ENCODE measurements at places on chromosomes 3 and 15. TPM values are rescaled to one million over a fixed set of nuclear protein-coding genes. Genes with fewer than 3 reads are reported as not detected.
A peak's percentile ranks its signal among the peaks of the same experiment; 100 is the strongest.

GRCh38 chr15:92667287-92667904, 11.8 kb upstream of the FAM174B start:
- no peak for DNase-seq
- H3K27me3 ChIP-seq, result peaks cover 3% of the 10 kb centered on the region
- H3K27ac ChIP-seq, result no peak overlapping the region
- no peak overlapping the region for H3K4me3 ChIP-seq

The SEMA3F gene
- total RNA-seq, result 5.8 TPM

GRCh38 chr15:62212741-62213140, 47.7 kb upstream of the C2CD4B start:
- H3K4me3 ChIP-seq, result no peak overlapping the region
- no peaks in the 10 kb centered on the region for H3K4me1 ChIP-seq

DNA sequence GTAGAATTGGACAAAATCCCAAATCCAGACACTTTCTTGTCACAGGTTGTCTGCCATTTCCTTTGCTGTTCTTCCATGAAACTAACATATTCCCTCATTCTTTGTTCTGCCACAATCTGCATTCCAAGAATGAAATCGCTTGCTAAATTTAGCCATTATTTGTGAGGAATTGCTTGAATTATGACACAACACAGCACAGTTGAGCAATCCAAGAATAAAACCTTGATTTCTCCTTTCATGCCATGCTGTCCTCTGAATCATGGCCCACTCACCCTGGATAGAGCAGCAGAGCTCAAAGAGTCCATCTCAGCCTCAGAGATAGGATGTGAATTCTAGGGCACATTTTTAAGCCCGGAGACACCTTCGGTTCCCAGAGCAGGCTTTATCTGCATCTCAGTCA, 35.2 kb upstream of the GREM1 start:
- no peak for DNase-seq
- H3K27ac ChIP-seq, result no peak overlapping the region
- peaks cover 18% of the 10 kb centered on the region for H3K36me3 ChIP-seq
- H3K4me1 ChIP-seq, result peaks cover 3% of the 10 kb centered on the region
- no peaks in the 10 kb centered on the region for H3K27me3 ChIP-seq

The MRAS gene
- 24.7 TPM for total RNA-seq

The UCN2 gene
- 1.3 TPM for total RNA-seq

DNA sequence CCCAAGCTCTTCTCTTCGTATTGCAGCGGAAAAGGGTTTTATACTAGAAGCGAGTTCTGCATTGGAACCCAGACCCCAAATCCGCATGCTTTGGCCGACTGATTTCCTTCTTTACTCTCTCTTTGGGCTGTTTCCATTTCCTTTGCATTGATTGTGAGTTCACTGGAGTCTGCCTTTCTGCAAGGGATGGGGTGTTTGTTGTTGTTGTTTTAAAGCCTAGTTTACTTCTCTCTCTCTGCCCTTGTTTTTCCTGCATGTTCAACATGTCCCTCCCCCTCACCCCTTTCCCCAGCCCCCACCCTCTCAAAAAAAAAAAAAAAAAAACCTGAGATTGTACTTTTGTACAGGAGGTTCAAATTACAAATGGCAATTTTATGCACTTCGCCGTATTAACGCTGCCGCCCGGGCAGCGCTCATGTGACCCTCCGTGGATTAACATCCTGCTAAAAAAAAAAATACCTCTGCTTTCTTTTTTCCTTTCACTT, 2.2 kb downstream of the NR2F2 start:
- peaks cover 55% of the 10 kb centered on the region for H3K36me3 ChIP-seq
- peaks cover 49% of the 10 kb centered on the region for H3K4me1 ChIP-seq
- peak overlapping the region; percentile 96 for H3K4me3 ChIP-seq

GRCh38 chr3:182622241-182622545, 171.1 kb upstream of the ATP11B start:
- DNase-seq, result no peak
- peaks cover 19% of the 10 kb centered on the region for H3K4me1 ChIP-seq
- H3K27me3 ChIP-seq, result no peaks in the 10 kb centered on the region
- H3K36me3 ChIP-seq, result peaks cover 5% of the 10 kb centered on the region

- no peak for DNase-seq
- H3K36me3 ChIP-seq, result no peaks in the 10 kb centered on the region
Measured at GRCh38 chr3:43999728-44000319, 241.9 kb upstream of the TOPAZ1 start.

The CCR8 gene
- not detected for total RNA-seq

- H3K36me3 ChIP-seq, result no peaks in the 10 kb centered on the region
- H3K27me3 ChIP-seq, result no peaks in the 10 kb centered on the region
- peaks cover 3% of the 10 kb centered on the region for H3K4me1 ChIP-seq
- no peak overlapping the region for H3K27ac ChIP-seq
- no peak overlapping the region for H3K4me3 ChIP-seq
- no peak for DNase-seq
Measured at GRCh38 chr3:108159105-108159504, 63.1 kb downstream of the IFT57 start.

GRCh38 chr3:49132437-49133225, at the start of gene LAMB2:
Gene LAMB2 (minus strand): TSS chr3:49133050. CDS start chr3:49132867, 183 bp downstream.
- H3K27me3 ChIP-seq, result no peaks in the 10 kb centered on the region
- no peaks in the 10 kb centered on the region for H3K36me3 ChIP-seq
- peak within 1 kb of the TSS; percentile 64 for H3K27ac ChIP-seq

DNA sequence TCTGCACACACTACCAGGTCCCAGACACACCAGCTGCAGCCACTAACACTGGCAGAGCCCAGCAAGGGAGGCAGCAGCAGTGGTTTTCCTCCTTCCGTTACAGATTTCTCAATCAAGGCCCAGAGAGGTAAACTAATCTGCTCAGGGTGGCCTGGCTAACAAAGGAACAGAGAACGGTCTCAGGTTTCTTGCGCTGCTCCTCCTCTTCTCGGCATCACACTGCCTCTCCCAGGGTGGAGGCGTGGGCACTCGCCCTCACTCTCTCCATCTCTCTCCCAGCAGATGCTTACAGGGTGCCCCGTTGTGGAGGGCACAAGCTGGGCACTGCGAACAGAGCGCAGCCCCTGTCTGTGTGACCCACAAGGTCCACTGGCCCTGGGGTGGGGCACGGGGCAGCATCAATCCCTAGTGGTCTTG, 228.7 kb downstream of the VPS13C start:
- no peak overlapping the region for H3K4me3 ChIP-seq
- no peaks in the 10 kb centered on the region for H3K36me3 ChIP-seq
- H3K4me1 ChIP-seq, result no peaks in the 10 kb centered on the region
- H3K27me3 ChIP-seq, result peaks cover 5% of the 10 kb centered on the region
- no peak for DNase-seq
- no peak overlapping the region for H3K27ac ChIP-seq

The CRYGS gene
- 4.3 TPM for total RNA-seq

GRCh38 chr3:171566803-171567422, 106.7 kb upstream of the TNIK start:
- no peak for DNase-seq
- H3K27ac ChIP-seq, result no peak overlapping the region
- peaks cover 26% of the 10 kb centered on the region for H3K4me1 ChIP-seq
